ENCODE measurements at places on chromosomes 12 and 14.

GRCh38 chr12:21265932-21266331, 68.8 kb downstream of the SLCO1A2 start:
- no peak for DNase-seq

DNA sequence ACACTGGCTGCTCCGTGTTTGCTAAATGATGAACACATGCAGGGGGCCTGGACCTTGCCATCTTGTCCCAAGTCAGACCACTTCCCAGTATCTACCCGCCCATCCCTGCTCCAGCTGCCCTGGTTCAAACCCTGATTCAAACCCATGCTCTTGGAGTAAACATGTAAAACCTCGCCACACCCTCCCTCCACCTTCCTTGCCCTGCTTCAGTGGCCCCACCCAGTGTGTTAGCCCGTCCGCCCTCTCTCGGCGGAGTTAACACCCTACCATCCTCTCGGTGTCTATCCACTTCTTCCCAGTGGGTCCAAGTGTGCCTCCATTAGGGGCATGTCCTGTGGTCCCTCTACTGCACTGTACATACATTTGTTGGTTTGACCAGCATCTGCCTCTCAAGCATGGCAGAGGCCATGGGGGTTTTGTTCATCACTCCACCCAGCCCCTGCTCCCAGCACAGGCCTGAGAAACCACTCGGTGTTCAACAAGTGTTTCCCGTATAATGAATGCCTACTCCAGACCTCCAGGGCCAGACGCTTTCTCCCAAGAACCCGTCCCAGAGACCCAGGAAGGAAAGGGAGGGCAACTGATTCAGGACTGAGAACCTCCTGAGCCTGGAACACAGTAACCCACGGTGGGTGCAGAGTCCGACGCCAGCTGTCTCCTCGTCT, 37.1 kb downstream of the P2RX4 start:
- DNase-seq: no peak

- DNase-seq: no peak
Observed at GRCh38 chr12:19390051-19390598, 49.2 kb upstream of the AEBP2 start.

- no peak for DNase-seq
Observed at GRCh38 chr14:102906616-102907302, 15.7 kb upstream of the AMN start.

GRCh38 chr12:96248136-96248931, 54.2 kb downstream of the ELK3 start:
- no peak for DNase-seq

- DNase-seq: no peak
Observed at GRCh38 chr12:6104027-6104426, 20.4 kb downstream of the VWF start.

- no peak for DNase-seq
Observed at GRCh38 chr14:100434033-100434601, 111.0 kb downstream of the SLC25A47 start.

DNA sequence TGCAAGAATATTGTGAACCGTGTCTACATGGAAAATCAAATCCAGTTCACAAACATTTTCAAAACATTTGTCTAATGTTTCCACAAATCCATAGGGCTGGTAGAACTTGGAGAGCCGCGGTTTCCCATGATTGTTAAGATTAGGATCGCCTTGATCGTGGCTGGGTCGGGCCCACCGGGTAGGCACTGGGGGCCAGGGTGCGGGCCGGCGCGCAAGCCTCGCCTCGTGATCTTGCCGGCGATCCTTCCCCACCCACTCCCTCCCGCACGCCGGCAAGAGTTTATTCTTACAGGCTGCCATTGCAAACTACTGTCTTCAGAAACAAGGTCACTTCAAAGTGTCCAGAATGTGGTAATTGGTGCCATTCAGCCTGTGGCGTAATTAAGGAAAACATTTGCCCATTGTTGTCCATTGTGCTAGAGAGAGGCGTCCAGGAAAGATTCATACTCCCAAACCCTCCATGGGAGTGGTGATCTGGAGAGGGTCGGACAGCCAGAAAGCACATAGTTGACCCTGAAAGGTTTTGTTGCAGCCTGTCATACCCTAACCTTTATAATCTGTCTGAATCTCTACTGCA, 95.5 kb downstream of the BORCS5 start:
- DNase-seq: no peak

GRCh38 chr12:42609605-42610004, 20.1 kb upstream of the PRICKLE1 start:
- no peak for DNase-seq

DNA sequence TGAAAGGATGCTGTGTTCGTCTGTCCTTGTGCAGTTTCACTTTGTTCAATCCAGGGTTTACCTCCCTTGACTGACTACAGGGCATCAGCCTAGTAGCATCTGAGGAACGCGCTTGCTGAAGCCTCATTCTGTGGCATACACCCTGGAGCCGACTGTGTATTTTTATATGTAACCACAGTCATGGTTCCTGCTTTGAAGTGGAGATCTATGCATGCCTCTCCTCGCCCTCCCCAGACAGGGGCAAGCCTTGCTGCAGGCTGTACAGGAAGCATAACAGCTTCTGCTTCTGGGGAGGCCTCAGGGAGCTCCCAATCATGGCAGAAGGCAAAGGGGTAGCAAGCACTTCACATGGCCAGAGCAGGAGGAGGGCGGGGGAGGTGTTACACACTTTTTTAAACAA, 262.1 kb downstream of the BCL11B start:
- no peak for DNase-seq

DNA sequence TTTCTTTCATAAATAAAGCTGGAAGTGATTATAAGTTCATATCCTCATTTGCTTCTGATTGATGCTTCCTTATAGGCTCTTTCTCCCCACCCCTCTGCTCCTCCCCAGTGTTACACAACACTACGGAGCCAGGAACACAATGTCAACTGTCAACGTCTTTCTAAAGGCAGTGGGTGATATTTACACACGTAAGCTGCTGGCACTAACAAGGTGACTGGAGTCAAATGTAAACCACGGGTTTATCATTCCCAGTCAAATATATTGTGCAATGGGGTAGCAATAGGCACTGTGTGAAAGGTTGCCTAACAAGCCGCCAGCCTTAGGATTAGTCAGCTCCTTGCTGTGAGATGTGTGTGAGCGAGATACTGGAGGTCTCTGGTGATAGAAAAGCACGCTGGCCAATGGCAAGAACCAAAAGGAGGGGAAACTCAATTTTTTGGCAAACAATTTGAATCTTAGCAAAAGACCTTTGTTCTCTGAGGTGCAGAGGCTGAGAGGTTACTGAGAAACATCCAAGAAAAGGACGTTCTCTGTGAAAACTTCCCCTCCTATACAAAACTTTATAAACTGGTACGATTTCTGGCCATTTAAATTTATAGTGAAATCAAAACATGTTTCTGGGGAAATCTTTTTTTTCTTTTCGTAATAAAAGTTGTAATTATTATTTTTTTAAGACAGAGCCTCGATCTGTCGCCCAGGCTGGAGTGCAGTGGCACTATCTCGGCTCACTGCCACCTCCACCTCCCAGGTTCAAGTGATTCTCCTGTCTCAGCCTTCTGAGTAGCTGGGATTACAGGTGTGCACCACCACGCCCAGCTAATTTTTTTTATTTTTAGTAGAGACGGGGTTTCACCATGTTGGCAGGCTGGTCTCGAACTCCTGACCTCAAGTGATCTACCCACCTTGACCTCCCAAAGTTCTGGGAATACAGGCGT, 22.3 kb upstream of the HECTD1 start:
- peak; percentile 37 for DNase-seq

DNA sequence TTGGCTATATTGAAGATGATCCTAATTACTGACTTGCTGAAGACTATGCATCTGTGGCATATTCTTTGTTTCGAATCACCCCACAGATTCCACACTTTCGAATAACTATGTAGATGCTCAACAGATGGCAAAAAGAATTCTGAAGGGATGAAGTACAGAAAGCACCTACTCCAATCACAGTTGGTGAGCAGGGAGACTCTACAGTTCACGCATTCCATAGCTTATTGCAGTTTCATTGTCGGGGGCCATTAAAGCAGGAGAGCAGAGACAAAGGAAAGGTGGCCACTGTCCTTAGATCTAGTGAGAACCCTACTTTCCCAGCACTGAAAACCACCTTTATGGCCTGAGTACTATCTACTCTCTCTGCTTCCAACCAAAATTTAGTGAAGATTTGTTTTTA, 191.9 kb downstream of the STXBP6 start:
- DNase-seq: no peak

- no peak for DNase-seq
Observed at GRCh38 chr12:65477721-65478120, 199.2 kb downstream of the MSRB3 start.

- DNase-seq: no peak
Observed at GRCh38 chr12:125105600-125105999, 40.4 kb downstream of the AACS start.

- no peak for DNase-seq
Observed at GRCh38 chr14:95023115-95023514, 134.2 kb downstream of the DICER1 start.

DNA sequence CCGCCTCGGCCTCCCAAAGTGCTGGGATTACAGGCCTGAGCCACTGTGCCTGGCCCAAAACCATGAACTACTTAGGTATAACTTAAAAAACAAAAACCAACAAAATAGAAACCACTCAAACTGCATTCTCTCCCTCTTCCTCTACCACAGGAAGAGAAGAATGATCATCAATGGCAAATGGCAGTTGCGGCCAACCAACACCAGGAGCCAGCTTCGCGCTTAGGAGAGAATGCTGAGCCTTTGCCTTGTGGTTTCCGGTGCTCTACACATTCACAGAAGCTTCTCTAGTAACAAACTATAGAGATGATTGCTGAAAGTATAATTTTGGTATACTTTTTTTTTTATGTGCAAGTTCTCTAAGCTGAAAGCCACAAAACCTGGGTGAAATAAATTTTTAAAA, 17.1 kb downstream of the CATSPERB start:
- DNase-seq: peak; percentile 3

DNA sequence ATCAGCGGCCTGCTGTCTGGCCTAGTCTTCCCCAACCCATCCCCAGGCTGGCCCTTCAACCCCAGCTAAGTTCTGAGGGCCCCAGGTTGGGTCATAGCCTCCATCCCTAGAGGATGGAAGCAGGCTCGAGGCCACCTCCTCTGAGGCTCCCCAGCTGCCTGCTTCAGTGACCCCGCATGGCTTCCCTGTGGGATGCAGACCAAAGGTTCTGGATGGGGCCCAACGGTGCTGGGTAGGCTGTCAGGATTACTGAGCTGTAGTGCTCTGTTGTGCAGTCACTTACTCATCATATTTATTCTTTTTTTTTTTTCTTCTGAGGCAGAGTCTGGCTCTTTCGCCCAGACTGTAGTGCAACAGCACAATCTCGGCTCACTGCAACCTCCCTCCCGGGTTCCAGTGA, 92.0 kb downstream of the IRF2BPL start:
- no peak for DNase-seq

DNA sequence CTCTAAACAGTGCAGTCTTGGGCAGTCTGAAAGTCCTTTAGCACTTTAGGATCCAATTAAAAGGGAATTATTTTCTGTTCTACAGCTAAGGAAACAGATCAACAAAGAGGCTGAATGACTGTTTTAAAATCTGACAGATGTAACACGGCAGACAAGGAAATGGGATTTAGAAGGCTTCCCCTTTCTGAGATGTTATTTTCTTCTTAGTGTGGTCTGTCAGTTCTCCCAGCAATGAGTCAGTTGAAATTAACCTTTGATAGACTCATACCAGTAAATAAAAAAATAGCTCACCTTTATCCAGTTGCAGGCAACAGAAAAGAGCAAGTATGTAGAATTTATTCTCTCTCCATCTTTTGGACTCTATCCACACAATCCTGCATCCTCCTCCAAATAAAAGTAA, 98.1 kb downstream of the NEDD1 start:
- no peak for DNase-seq

DNA sequence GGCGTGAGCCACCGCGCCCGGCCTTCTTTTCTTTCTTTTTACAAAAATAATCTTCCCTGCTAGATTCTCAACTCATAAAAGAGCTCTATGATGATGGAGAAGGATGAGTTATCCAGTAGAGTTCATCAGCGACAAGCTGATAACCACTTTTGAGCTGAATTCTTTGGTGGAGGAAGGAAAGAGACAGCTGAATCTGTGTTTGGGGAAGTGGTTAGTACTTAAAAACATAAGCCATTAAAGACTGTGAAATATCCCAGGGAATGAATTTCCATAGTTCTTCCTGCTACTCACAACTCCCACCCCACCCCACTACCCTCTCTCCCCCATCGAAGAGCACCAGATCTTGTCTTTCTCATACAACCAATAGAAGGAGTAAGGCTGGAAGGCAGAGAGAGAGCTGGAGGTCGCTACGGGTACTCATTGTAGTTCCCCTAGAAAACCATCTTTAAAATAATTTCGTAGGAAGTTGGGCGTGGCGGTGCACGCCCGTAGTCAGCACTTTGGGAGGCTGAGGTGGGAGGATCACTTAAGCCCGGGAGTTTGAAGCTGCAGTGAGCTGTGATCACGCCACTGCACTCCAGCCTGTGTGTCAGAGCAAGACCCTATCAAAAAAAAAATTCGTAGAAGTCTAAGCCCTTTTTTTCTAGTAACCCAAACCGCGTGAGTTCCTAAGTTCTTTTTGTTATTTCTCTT, 647 bp upstream of the ESPL1 start:
- DNase-seq: no peak

- no peak for DNase-seq
Observed at GRCh38 chr12:46430340-46430948, 57.9 kb upstream of the SLC38A2 start.

DNA sequence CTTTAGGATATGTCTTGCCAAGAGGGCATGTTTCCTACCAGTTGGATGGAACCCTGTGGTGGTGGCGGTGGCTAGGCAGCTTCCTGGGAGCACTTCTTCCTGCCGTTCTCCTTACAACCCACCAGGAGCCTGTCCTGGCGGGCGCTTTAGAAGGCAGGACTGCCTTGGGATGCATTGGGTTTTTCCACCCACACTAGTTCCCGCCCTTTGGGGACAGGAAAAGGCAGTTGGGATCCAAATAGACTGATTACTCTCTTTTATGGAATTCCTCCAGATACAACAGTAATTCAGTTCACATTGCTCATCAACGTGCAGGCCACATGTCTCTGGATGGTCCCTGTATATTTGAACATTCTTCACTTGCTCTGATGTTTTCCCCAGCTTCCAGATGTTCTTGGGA, 305.7 kb upstream of the SSTR1 start:
- no peak for DNase-seq

- DNase-seq: no peak
Observed at GRCh38 chr14:20667957-20668356, 16.4 kb upstream of the RNASE4 start.

DNA sequence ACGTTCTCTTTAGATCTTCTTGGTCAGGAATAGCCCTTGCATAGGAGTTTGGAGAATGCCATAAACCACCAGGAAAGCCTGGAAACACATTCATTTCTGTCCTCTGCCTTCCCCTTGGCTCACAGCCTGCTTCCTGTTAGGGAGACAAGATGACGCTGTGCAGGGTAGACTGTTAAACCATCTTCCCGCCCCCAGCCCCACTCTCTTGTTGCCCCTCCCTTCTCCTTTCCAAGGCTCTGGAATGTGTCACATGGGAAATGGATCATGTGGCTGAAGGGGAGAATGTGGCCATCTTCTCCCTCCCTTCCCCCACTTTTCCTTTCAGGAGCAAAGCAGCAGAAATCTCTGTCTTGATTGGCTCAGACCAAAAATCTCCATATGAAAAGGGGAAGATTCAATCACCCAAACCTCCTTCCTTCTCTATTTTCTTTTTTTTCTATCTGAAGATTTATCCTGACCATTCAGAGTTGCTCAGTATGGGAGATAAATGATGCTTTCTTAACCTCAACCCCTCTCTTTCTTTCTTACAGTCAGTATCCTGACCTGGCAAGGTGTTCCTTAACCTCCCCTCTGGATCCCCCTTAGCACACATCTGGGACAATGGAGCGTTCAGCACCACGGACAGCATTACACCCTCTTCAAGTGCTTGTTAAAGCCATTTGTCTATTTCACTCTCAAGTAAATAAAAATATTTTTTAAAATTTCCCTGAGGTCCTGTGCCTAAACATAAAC, 11.4 kb downstream of the GPR19 start:
- peak; percentile 96 for DNase-seq

GRCh38 chr12:62732861-62733427, 202.0 kb downstream of the PPM1H start:
- DNase-seq: no peak

Measured in ELF-1 (cell line).